Right lobe of liver (tissue), 6 donors: ENCODE measurements at places on chromosomes 5 and 9. TPM values are rescaled to one million over a fixed set of nuclear protein-coding genes. Genes with fewer than 3 reads are reported as not detected.

Gene SOHLH1
- not detected for total RNA-seq

Gene C6
- total RNA-seq, result 387 TPM

Gene PCDHB9
- 0.21 TPM for total RNA-seq

- DNase-seq, result no peak
Measured at GRCh38 chr5:61569353-61569752, 237.3 kb downstream of the ZSWIM6 start.

GRCh38 chr9:114494776-114495569 is 10.3 kb downstream of the WHRN start:
- no peak for DNase-seq

Gene CDO1
- 158 TPM for total RNA-seq

Gene WDR38
- total RNA-seq, result not detected

GRCh38 chr9:127567035-127567729 is 44.9 kb upstream of the STXBP1 start:
- DNase-seq, result peak; percentile 80

GRCh38 chr5:168086746-168087145 is 204.7 kb upstream of the WWC1 start:
- DNase-seq, result no peak

DNA sequence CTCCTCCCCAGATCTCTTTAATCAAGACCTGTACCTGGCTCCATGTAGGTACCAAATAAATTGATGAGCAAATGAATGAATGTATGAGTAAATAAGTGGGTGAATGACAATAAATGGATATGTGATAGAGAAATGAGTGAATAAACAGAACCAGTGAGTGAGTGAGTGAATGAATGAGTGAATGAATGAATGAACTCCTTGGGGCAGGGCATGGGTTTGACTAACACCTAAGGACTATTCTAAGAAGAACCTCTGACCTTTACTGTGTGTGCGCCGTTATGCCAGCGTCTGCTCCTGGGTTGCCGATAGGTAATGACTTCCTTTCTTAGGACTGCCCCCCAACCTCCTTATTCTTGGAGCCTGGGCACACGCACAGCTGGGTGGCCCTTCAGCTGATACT is 1.8 kb upstream of the RPL26L1 start:
- DNase-seq, result no peak

DNA sequence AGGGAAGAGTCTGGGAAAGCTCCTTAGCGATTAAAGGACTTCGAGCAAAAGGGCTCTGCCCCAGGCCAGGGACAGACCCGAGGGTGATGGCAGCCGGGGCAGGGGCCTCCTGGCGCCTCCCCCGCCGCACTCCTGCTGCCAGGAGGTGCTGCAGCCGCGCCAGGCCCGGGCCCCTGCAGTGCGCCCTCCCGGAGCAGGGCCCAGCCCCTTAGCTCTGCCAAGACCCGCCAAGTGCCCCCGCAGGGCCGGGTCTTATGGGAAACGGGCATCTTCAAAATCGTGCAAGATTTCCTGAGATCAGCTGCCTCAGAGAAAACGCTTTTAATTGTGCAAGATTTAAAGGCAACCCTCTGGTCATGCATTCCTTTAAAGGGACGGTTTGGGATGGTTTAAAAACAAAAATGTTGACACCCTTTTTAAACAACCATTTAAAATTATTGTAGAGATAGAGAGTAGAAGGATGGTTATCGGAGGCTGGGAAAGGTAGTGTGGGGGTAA is 52.4 kb downstream of the CDC14B start:
- no peak for DNase-seq

Gene GRIA1
- not detected for total RNA-seq

Gene CNTLN
- 9.7 TPM for total RNA-seq

- no peak for DNase-seq
Measured at GRCh38 chr5:168274406-168274805, 17.0 kb upstream of the WWC1 start.

DNA sequence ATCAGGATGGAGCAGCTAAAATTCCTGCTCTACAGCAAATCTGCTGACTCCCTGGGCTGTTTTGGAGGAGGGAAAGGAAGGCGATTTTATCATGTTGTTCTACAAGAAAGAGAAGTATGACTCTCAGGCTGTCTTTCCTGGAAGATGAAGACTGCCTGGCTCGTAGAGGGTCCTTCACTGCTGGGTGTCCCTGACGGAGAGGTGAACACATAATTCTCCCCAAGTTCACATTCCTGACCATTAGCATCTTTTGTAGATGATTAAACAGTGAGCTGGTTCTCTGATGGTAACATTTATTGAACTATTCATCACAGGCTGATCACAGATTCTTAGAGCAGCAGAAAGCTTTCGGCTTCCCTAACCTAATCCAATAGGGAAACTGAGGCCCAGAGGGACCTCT is 212.4 kb upstream of the GLRA1 start:
- DNase-seq, result no peak

GRCh38 chr9:78821126-78821822 is 524.3 kb downstream of the PSAT1 start:
- no peak for DNase-seq

Gene PLEKHG4B
- total RNA-seq, result not detected

DNA sequence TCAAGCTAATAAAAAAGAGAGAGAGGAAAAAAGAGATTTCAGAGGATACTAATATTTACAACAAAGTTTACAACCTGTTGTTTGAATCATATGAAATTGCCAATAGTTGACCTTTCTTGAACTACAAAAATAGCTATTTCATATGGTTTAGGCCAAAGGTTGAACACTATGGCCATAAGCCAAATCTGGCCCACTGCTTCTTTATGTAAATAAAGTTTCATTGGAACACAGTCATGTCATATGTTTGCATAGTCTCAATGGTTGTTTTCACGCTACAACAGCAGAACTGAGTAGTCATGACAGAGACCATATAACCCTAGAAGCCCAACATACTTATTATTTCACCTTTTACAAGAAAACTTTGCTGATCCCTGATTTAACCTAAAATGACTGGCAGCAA is 20.9 kb downstream of the SEMA5A start:
- DNase-seq, result no peak

GRCh38 chr5:171268700-171269620 is 40.1 kb upstream of the TLX3 start:
- DNase-seq, result no peak

Gene F2R
- 3.5 TPM for total RNA-seq

DNA sequence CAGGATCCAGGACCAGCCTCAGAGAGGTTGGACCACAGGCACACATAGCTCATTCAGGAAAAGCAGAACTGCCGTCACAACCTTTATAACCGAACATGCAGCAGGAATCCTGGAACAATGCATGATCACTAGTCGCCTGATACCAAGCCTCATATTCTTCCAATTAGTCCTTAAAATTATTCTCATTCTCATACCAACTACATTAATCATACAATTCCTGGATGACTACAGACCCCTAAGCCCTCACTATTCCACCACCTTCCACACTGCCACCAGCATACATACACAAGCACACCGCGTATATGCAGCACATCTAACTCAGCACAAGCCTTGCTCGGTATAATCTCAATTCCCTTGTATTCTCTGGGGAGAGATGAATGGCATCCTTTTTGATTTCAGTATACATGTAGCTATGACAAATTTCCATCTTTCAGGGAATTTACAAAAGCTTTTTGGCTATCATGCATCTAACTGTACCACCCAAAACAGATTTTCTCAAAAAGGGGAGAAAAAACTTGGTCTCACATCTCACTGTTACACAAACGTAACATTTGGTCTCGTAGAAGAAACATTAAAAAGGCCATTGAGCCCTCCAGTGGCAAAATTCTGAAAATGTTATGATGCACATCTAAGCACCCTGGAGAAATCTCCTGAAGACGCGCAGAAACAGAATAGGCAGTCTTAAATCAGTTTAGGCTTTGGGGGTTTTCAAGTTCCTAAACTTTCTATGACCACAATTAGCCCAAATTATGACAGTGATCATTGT is 46.2 kb downstream of the MCTP1 start:
- DNase-seq, result no peak

- DNase-seq, result no peak
Measured at GRCh38 chr5:35608881-35609779, 8.5 kb upstream of the SPEF2 start.

DNA sequence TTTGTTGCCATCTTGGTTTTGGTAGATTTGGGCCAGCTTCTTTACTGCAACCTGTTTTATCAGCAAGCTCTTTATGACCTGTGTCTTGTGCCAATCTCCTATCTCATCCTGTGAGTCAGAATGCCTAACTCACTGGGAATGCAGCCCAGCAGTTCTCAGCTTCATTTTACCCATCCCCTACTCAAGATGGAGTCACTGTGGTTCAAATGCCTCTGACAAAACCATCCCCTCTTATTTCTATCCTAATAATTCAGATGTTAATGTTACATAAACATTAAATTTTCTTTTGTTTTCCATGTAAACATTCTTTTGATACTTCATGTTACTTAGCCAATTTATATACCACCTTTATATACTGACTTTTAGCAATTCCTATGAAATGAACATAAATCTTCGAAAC is 746.3 kb downstream of the CDH18 start:
- DNase-seq, result no peak

- DNase-seq, result no peak
Measured at GRCh38 chr5:159161361-159162214, 47.8 kb downstream of the RNF145 start.

Gene DMGDH
- 128 TPM for total RNA-seq

DNA sequence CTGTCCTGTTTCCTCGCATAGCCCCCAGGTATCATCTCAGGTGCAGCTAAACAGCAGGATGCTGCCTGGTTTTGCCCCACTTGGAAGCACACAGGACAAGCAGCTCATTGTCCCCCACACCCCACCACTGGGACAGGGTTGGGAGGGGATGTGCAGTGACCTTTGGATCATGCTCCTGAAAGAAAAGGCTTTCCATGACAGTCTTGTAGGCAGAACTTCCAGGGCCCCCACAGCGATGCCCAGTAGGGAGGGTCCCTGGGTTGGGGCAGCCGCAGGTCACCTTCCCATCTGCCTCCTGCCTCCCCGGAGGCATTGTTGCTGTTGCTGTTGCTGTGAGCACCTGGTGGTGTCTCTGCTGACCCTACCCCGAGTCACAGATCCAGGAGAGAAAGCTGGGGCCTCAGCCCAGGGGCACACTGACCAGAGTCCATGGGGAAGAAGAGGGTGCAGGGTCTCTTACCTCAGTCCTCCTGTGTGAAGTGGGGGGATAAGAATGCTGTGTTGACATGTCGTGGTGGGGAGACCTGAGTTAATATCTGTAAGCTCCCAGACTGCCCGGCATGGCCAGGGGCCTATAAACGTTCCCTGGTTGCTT is 8.5 kb downstream of the CEP72 start:
- DNase-seq, result peak; percentile 22

Gene PPP1R26
- 5.1 TPM for total RNA-seq

DNA sequence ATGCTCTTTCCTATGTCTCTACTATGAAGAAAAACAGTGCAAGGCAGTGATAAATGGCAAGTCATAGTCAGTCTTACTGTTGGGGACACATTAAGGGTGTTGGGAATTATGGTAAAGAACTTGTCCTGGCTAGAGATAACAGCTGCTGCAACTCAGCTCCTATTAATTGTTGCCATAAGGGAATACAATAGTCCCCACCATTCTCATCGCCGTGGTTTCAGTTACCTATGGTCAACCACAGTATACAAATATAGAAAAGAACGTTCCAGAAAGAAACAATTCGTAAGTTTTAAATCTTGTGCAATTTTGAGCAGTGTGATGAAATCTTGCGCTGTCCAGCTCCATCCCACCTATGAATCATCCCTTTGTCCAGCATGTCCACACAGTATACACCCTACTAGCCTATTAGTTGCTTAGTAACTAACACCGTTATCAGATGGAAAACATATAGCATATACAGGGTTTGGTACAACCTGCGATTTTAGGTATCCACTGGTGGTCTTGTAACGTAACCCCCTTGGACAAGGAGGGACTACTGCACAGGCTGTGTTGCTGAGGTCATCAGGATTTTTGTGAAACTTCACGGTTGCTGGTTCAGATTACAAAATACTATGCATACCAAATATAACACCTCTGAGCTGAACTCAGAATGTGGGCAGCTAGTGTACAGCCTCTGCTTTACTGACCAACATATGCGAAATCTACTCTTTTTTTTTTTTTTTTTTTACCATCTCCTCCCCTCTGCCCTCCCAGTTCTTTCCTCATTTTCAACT is 53.5 kb downstream of the ZFR start:
- no peak for DNase-seq

- DNase-seq, result no peak
Measured at GRCh38 chr9:2764353-2764752, 47.0 kb downstream of the KCNV2 start.

Gene BARHL1
- not detected for total RNA-seq

- DNase-seq, result no peak
Measured at GRCh38 chr9:101371813-101372212, 13.0 kb downstream of the BAAT start.

Gene FAM153A
- total RNA-seq, result 1.1 TPM

- no peak for DNase-seq
Measured at GRCh38 chr5:119678351-119679028, 49.1 kb downstream of the FAM170A start.

GRCh38 chr9:117448066-117448465 is 33.2 kb upstream of the ASTN2 start:
- no peak for DNase-seq

DNA sequence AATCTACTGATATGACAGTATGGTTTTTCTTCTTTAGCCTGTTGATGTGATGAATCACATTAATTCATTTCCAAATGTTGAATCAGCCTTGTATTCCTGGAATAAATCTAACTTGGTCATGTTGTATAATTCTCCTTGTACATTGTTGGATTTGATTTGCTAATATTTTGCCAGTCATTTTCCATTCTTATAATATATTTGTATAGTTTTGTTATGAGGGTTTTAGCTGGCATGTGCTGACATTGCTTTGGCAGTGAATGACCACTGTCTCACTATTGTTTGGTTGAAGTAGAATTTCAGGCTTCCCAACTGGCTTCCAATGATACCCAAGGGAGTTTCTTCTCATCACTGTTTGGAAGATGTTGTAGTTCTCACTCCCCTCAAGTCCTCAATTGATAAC is 983.0 kb upstream of the PTPRD start:
- no peak for DNase-seq

GRCh38 chr5:73732045-73732444 is 106.0 kb downstream of the ARHGEF28 start:
- no peak for DNase-seq

Gene CCDC69
- total RNA-seq, result 13.2 TPM

DNA sequence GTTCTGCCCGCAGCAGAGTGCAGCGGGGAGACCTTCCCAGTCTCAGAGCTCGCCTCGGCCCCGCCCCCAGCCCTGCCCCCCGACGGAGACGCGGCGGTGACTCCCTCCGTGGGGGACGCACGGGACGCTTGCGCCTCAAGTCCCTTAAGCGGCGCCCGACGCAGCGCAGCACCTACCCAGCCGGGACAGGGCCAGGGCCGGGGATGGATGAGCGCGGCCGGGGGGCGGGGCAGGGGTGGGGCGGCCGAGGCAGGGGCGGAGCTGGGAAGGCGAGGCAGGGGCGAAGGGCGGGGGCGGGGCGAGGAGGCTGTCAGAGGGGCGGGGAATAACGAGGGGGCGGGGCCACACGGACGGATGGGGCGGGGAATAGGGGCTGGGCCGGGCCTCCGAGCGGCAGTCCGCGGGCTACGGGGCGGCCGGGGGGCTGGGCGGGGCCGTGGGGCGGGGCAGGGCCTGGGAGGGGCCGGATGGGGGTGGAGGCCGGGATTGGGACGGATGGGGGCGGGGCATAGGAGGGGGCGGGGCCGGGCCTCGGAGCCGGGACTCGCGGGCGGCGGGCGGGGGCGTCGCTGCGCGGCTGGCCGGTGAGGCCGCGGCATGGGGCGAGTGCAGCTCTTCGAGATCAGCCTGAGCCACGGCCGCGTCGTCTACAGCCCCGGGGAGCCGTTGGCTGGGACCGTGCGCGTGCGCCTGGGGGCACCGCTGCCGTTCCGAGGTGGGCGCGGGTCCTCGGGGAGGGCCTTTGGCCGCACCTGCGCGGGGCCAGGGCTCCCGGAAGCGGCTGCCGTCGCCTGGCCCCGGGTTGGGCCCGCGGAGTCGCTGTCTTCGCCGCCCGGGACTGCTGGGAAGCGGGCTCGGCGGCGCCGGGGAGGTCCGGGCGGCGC is at the start of gene ARRDC1:
ARRDC1 (plus strand) TSS at position 566 of the 884 bp plus-strand sequence; CDS start at position 598, 32 bp downstream.
- peak; percentile 95 for DNase-seq

Gene CNTRL
- total RNA-seq, result 5.0 TPM
